ENCODE measurements at places on chromosomes 4 and X.

DNA sequence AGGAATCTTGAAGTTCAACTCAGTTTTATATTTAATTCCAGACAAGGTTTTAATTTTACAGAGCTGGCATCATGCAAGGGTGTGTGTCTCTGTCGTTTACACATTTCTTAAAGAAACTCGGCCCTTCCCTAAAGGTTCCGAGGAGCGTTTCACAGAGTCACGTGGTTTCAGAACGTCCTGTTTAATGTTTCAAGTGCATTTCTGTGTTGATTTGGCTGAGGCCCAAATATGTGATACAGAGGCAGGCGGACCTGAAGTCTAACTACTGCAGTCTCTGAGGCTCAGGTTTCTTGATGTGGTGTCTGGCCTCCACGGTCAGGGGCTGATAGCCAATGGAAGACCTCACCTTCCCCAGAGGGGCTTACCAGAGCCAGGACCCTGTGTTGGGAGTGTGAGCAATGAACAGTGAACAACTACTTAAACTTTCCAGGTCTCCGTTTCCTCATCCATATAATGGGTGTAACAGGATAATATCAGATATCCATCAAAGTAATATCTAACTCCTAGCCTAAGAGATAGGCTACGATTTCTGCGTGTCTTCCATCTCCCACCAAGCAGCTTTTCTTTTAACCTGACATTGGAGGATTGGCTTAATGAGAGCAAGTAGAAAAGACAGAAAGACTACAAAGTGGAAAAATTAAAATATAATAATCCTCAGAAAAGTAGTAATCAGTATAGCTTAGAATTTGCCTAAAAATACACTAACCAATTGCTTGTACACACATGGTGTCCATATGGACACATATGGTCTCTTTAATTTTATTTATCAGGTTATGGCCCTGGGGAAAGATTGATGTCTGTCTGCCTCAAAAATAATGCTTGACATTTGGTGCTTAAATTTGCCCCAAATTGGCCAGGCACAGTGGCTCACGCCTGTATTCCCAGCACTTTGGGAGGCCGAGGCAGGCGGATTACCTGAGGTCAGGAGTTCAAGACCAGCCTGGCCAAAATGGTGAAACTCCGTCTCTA is 50.0 kb upstream of the TRIM2 start:
- DNase-seq, result no peak

GRCh38 chr4:153243468-153243867 is 39.2 kb downstream of the TRIM2 start:
- DNase-seq, result no peak

DNA sequence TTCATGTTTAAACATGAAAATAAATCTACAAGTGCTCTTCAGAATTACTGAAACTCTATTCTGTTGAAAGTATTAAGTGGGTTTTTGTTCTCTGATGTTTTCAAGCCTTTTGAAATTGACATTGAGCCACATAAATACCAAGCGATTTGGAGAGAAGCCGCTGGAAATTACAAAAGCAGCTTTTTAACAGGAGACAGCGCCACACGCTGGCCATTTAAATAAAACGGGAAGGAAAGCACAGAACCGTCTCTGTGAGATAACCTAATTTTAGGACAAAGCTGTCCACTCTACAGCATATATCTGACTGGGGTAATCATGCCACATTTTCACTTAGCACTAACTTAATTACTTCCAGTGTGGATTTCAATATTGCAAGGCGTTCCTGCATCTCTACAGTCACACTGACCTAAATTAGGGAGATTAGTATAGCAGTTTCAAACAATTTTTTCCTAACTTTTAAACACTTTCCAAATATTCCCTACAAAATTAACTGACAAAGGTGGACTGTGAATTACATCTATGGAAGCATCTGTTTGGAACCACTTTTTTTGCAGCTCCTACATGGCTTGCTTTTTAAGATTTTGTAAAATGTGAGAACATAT is 6.8 kb upstream of the ANOS1 start:
- DNase-seq, result peak; percentile 11

DNA sequence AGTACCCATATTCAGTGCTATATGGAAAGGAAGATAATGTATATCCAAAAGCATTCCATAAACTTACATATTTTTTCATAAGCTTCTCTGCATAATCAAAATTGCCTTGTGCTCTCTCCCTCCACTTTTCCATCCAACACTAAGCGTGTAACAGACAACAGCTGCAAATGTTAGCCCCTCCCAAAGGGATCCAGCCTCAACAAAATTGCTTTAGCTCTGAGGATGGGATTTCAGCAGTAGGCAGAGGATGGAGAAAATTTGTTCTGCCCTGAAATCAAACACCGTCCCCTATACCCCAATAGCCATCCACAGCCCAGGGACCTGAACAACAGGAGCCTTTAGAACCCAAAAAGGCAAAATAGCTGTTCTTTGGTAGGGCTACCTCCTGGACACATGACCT is 28.8 kb upstream of the FGF13 start:
- no peak for DNase-seq

GRCh38 chrX:154654372-154654771 is 993 bp upstream of the CTAG2 start:
- no peak for DNase-seq

DNA sequence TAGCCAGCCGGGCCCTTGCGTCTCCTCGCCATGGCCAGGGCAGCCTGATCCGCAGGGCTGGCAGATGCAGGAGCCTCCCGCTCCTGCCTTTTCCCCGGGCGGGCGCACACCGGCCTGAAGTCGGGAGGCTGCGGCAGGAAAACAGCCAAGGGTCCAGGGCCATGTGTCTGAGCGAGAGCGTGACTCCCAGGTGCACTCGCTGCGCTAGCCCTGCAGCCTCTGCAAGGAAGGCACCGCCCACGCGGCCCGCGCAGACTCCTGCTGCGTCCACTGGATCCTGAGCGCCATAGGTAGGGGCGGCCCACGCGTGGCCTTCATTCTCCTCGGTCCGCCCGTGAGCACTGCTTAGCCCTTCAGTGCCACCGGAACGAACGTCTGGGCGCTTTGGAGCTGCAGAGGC is 379.9 kb downstream of the TRAM1L1 start:
- DNase-seq, result no peak

DNA sequence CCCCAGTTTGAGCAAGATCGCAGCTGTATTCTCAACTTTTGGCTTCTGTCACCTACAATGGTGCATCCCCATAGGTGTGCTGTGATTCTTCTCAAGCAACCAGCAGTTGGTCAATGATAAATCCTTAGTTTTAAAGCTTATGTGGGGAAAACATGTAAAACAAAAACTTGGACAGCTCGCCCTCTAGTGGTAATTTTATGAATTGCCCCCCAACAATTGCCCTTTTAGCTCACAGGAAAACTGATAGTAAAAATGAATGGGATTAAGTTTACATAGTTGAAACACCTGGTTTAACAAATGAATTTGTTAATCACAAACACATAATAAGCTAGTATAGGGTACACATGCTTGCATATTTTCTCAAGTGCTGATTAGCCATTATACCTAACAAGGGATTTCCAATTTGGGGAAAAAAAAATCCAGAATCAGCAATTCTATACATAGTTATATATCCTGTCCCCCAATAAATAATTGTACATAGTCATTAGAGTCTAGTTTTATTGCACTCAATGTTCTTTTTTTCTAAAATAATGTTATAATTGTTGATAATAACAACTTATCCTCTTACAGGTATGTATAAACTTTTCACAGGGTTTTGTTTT is 30.1 kb downstream of the TEX13A start:
- DNase-seq, result no peak

- no peak for DNase-seq
Observed at GRCh38 chr4:26300314-26301307, 20.2 kb upstream of the RBPJ start.

DNA sequence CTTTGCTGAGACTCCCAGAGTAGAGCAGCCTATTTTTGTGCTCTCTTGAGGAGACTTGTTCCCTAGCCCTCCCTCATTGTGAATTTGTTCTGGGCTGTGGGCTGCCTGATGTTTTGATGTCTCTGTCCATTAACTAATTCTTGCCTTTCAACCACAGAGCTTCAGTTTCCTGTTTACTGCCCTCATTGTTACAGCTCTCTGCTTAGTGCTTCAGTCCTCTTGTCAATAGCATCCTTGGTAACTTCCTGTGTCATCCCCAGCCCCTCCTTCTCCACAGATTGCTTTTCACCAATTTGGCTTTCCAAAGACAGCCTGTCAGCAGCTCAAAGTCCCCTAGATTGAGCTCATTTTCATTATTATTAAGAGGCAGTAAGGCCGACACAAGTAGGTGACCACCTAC is 69.9 kb downstream of the COX7B2 start:
- no peak for DNase-seq

- DNase-seq, result no peak
Observed at GRCh38 chr4:12116009-12116552, 687.4 kb upstream of the HS3ST1 start.

DNA sequence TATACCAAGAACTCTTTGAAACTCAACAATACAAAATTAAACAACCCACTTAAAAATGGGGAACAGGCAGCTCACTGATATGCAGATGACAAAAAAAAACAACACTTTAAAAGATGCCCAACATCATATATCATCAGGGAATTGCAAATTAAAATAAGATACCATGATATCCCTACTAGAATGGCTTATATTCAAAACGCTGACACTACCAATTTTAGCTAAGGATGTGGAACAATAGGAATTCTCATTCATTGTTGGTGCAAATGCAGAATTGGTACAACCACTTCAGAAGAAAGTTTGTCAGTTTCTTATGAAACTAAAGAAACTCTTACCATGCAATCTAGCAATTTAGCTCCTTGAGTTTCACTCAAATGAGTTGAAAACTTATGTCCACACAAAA is 259.0 kb upstream of the HS3ST1 start:
- DNase-seq, result no peak

DNA sequence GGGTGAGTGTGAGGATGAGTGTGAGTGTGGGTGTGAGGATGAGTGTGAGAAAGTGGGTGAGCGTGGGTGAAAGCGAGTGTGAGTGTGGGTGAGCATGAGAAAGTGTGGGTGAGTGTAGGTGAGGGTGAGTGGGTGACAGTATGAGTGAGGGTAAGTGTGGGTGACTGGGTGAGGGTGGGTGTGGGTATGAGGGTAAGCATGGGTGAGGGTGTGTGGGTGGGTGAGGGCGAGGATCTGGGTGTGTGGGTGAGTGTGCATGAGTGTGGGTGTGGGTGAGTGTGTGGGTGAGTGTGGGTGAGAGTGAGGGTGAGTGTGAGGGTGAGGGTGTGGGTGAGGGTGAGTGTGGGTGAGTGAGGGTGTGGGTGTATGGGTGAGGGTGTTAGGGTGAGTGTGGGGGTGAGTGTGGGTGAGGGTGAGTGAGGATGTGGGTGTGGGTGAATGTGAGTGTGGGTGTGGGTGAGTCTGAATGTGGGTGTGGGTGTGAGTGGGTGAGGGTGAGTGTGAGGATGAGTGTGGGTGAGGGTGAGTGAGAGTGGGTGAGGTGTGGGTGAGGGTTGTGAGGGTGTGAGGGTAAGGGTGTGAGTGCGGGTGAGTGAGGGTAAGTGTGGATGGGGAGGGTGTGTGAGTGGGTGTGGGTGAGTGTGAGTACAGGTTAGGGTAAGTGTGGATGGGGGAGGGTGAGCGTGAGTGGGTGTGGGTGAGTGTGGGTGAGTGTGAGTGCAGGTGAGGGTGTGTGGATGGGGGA is 48.9 kb downstream of the ING2 start:
- no peak for DNase-seq

- no peak for DNase-seq
Observed at GRCh38 chr4:10140866-10141759, 24.5 kb upstream of the WDR1 start.

GRCh38 chr4:24042094-24042493 is 152.2 kb upstream of the PPARGC1A start:
- no peak for DNase-seq

DNA sequence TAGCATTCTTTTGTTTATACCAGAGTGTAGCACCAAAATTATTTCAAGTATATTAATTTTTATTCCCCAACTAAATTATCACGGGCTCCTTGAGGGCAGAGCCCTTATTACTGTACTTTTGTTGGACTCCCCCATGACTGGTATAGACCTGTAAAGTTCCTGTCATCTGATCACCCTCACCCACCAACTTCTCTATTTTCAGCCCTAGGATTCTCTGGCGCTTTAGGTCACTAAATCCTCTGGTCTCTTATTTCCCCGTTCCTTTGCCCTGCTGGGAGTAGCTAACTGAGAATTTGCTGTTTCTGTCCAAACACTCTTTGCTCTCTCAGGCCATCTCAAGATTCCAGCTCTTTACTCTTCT is 3.2 kb upstream of the XKRX start:
- no peak for DNase-seq

- DNase-seq, result no peak
Observed at GRCh38 chr4:22268350-22269025, 247.4 kb downstream of the ADGRA3 start.

GRCh38 chrX:65476564-65476963 is 58.0 kb downstream of the LAS1L start:
- no peak for DNase-seq

DNA sequence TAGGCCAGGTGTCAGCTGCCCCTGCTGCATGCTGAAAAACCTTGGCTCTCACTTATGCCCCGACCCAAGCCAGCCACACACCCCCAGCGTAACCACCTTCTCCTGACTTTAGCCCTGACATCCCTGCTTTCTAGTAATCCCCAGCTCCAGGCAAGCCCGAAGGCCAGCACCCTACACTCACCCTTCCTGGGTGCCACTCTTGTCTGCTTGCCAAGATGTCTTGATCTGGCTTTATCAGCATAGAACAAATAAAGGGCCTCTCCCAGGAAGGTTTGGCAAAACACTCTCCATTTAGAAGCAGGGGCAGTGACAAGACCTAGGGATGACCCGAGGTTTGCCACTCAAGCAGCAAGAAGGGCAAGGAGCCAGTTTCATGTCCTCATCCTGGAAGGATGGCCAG is 6.8 kb upstream of the MAP9 start:
- DNase-seq, result no peak

- DNase-seq, result no peak
Observed at GRCh38 chr4:122810669-122811068, 16.0 kb upstream of the FGF2 start.

Measured in COLO829 (cell line).